ENCODE measurements at places on chromosomes 7 and 10.

- DNase-seq: no peak
Measured at GRCh38 chr7:124811341-124811740, 45.7 kb upstream of the GPR37 start.

GRCh38 chr10:110751850-110752249 lies 107.7 kb downstream of the RBM20 start:
- DNase-seq: no peak

DNA sequence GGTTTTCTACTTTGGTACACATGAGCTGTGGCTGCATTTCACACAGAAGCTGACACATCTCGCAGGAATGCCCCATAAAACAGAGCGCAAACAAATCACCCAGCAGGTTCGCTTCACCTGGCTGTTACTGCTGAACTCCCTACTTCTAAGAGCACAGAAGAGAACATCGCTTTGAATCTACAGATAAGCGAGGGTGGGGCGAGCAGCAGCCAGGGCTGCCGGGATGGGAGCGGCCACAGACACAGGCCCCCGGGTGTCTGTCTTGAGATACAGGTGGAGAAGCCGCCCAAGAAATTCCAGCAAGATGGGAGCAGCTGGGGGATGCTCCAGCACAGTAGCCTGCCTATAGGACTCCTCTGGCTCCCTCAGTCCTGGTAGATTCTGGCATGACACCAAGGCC lies 27.4 kb downstream of the OGDHL start:
- DNase-seq: no peak

GRCh38 chr10:58840840-58841435 lies 328.3 kb downstream of the BICC1 start:
- no peak for DNase-seq

GRCh38 chr10:110380293-110380692 lies 75.6 kb upstream of the SMNDC1 start:
- no peak for DNase-seq
